ENCODE measurements at places on chromosomes 2 and 18. TPM values are rescaled to one million over a fixed set of nuclear protein-coding genes. Genes with fewer than 3 reads are reported as not detected.

DNA sequence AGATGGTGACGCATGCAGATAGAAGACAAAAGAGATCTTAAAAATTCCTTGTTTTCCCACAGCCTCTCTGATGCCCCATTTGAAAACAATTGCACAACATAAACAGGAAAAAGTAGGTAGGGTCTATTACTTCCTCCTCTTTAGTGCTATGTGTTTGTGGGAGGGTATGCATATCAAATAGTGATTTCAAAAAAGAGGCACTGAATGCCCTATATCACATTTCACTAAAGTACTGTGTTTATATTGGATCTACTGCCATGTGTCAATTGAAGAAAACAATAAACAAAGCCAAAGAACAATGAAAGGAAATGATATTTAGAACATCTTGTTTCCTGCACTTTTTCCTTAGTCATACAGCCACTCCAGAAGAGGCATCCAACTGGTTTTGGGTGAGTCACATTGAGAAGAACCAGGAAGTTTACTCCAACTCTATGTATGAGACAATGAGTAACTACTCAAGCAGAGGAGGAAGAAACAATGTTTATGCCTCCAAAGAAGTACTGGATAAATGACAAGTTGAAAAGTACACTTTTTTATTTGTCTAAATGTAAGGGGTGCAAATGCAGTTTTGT, 583.6 kb downstream of the FBXO15 start:
- DNase-seq = no peak

Gene ALPP
- not detected for polyA plus RNA-seq

DNA sequence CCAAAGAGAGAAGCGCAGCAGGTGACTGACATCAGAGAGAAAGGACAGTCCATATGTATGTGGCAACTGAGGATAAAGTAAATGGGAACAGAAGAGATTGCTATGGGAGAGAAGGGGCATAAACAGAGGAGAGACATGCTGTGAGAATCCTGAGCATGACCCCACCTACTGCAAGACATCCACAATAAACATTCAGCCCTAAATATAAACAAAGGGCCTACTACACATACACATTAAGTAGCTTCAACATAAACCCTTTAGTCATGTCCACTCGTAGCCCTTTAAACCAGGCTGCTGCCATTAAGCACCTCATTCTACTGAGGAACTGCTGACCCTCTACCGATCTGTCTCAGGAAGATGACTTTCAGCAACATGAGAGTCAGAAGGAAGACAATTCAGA, 32.9 kb downstream of the CCBE1 start:
- no peak for DNase-seq

DNA sequence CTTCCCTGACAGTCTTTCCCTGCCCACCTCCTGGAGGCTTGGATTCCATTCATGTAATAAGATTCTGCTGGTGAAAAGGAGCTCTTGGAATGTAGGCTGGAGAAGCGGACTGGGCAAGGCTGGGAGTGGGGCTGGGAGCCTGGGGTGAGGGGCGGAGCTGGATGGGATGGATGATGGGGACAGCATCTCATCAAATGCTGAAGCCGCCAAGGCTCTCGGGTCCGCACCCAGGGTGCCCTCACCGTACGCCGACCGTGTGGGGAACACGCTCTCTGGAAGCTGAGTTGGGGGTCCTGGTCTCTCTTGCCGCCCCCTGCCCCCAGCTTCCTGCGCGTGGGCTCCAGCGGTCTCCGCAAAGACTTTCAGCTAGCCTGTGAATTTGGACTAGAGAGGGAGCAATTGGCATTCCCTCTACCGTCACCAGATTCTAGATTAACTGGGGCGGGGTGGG, 9.1 kb downstream of the RAX start:
- DNase-seq = no peak

Gene APOB
- 0.09 TPM for polyA plus RNA-seq

- no peak for DNase-seq
These were observed 3.9 kb downstream of the MAP3K19 start for GRCh38 chr2:135043345-135043744.

GRCh38 chr2:96161898-96162297, 16.7 kb upstream of the DUSP2 start:
- DNase-seq = no peak

Gene NDC80
- 0.87 TPM for polyA plus RNA-seq

DNA sequence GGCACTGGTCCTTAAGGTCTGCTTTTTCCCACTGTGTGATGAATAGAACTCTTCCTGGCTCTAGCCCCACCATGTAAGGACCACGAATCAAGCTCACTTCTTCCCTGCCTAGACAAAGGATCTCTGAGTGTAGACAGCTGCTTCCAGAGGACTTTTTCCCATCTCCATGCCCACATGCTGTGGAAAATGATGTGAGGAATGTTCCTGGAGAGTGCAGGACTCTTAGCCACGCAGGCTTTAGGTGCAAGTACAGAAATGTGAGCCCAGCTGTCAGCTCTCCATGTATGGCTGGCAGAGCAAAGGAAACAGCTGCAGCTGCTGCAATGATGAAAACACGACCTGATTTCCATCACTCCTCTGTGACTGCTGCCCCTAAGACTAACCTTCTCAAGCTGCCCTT, 35.5 kb downstream of the NXPH2 start:
- no peak for DNase-seq

DNA sequence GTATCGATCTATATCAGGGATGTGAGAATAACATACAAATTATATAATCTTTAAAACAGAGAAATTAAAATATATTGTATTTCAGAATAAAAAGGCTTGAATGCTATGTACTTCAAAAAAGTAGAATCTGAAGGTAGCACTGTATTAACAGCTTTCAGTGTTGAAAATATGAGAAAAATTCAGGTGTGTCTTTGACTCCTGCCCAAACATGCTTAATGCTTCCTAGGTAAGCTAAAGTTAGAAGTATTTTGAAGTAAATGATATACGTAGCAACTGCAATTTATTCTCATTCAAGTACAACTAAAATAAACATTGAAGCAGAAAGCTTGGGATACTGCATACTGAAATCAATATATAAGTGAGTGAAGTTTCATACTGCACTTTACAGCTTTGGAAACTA, 1082.0 kb upstream of the ACVR2A start:
- no peak for DNase-seq

GRCh38 chr2:104844807-104845551, 8.9 kb upstream of the POU3F3 start:
- DNase-seq = no peak

GRCh38 chr2:86631846-86632485, 8.3 kb upstream of the RNF103 start:
- no peak for DNase-seq

GRCh38 chr2:149595056-149595963, 7.7 kb upstream of the MMADHC start:
- DNase-seq = no peak

Gene SH3RF3
- polyA plus RNA-seq = 3.5 TPM

DNA sequence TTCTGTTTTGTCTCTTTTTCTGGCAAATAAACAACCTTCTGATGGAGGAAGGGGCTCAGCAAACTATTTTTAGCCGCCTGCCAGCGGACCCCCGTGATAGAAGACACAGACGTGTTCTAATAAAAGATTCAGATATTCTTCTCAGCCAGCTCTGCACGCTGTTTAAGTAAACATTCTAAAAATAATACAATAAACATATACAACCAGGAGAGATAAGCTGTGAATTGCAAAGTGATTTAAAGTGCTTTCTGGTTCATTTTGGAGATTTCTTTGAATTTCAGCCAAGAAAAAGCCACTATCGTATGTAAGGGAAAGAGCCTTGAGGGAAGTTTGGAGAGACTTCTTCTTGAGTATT, 201.3 kb downstream of the EPHA4 start:
- no peak for DNase-seq

Gene SP5
- polyA plus RNA-seq = 0.96 TPM

- DNase-seq = no peak
These were observed 54.9 kb downstream of the MAPRE2 start for GRCh38 chr18:35095983-35096676.

DNA sequence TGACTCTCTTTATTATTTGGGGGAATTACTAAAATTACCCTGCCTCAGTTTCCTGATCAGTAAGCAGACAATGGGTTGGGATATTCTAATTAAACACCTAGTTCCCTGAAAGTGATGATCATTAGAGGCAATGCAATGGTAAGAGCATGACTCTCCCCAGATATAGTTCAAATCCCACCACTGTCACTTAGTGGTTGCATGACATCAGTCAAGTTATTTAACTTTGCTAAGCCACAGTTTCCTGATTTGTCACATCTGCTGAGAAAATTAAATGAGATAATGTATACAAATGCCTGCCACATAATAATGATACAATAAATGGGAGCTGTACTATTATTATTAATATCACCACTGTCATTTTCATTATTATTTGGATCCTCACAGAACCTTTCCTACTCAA, 29.9 kb downstream of the ZEB2 start:
- DNase-seq = no peak

- no peak for DNase-seq
These were observed 32.4 kb downstream of the TTLL4 start for GRCh38 chr2:218743068-218743467.

GRCh38 chr2:166067229-166067628, 60.6 kb downstream of the SCN1A start:
- no peak for DNase-seq

- no peak for DNase-seq
These were observed 27.6 kb upstream of the KYNU start for GRCh38 chr2:142849820-142850219.

- no peak for DNase-seq
These were observed 1.7 kb upstream of the GCG start for GRCh38 chr2:162153608-162154224.

GRCh38 chr2:8447610-8448221, 234.1 kb upstream of the ID2 start:
- DNase-seq = no peak

Gene HOXD11
- not detected for polyA plus RNA-seq

DNA sequence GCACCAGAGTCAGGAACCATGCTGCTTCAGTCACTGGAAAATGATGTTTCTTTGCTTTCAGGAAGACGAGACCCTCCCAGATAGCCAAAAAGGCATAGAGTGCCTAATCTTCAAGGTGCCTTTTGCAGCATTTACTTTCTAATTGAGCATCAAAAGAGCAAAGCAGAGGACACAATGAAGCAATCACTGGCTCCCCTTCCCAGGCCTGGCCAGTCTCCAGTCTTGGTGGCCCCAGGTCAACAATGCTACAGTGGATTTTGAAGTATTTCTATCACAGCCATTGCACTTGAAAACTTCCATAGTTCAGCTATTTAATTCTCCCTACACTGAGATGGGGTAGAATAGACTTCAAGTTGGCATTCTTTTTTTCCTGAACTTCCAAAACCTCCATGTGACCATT, 15.4 kb downstream of the ZBTB7C start:
- no peak for DNase-seq

Gene GALR1
- 0.16 TPM for polyA plus RNA-seq

Gene ABCB11
- 0.04 TPM for polyA plus RNA-seq

DNA sequence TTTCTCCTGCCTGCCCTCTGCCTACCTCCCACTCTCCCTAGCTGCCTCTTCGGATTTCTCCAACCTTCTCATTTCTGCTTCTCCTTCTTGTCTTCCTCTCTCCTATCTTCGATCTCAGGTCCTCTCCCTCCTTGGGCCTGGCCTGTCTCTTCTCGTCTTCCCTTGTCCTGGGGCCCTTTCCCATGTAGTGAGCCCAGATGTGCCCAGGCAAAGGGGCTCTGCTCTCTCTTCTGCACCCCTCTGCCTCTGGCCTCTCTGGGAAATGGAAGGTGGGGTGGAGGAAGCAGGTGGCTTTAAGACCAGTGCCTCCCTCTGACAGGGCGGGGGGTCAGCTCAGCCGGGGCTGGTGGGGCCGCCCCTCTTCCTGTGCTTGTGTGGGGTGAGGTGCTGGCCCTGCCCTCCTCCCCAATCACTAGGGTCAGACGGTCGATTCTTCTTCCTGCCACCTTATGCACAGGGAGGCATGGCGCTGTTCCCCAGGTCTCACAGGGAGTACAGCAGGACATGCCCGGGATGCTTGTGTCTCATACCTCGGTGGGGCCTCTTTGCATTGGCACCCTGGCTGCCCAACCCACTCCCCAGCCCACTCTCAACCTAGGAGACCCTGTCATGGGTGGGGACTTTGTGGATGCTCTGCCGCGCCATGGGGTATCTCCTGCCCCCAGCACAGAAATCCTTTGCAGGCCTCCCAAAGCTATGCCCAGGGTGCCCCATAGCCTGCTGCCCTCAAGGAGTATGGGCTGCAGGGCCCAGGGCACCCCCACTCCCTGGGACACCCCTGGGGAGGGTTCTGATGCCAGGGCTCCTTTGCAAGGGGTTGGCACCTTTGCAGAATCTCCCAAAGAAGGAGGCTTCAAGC, 213.8 kb upstream of the HAAO start:
- DNase-seq = peak; percentile 79

- DNase-seq = peak; percentile 42
These were observed 102.6 kb downstream of the MCFD2 start for GRCh38 chr2:46813020-46813415.

Gene MOCOS
- 0.49 TPM for polyA plus RNA-seq

- no peak for DNase-seq
These were observed 116.4 kb downstream of the COL6A3 start for GRCh38 chr2:237297421-237298150.

Gene PPP1R1C
- 2.4 TPM for polyA plus RNA-seq

- no peak for DNase-seq
These were observed 42.5 kb upstream of the ATP8B1 start for GRCh38 chr18:57845605-57846074.

GRCh38 chr2:200357845-200358244, 51.4 kb downstream of the SPATS2L start:
- no peak for DNase-seq

Gene RAX
- polyA plus RNA-seq = not detected

GRCh38 chr2:144452989-144453336, 67.0 kb downstream of the ZEB2 start:
- no peak for DNase-seq

Gene CRYGD
- 0.28 TPM for polyA plus RNA-seq

- DNase-seq = no peak
These were observed 762.2 kb downstream of the SUCLG1 start for GRCh38 chr2:83696838-83697237.

DNA sequence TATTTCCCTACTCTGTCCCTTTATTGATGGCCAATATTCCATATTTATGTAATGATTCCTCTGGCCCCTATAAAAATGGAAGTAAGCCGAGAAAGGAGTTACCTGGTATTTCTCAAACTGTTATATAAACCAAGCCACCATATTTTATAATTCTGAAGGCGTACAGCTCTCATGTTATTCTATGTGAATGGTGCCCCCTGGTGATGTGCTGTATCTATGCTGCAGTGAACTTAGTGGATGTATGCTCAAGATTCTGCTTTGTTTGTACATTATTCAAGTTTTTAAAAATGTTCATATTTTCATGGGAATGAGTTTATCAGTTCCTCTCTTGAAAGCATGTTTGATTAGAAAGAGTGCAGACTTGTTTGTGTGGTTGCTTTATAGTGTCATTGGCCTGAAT, 194.5 kb upstream of the LRRTM1 start:
- no peak for DNase-seq

Gene CRYGC
- polyA plus RNA-seq = not detected

Data from pancreas (tissue), 10 donors.